ENCODE measurements at places on chromosomes 1 and 21.
A peak's percentile ranks its signal among the peaks of the same experiment; 100 is the strongest.

- no peak for DNase-seq
These were observed 73.8 kb downstream of the ERG start for GRCh38 chr21:38424305-38425019.

- peak; percentile 20 for DNase-seq
These were observed 170.5 kb downstream of the APP start for GRCh38 chr21:25999921-26000582.

DNA sequence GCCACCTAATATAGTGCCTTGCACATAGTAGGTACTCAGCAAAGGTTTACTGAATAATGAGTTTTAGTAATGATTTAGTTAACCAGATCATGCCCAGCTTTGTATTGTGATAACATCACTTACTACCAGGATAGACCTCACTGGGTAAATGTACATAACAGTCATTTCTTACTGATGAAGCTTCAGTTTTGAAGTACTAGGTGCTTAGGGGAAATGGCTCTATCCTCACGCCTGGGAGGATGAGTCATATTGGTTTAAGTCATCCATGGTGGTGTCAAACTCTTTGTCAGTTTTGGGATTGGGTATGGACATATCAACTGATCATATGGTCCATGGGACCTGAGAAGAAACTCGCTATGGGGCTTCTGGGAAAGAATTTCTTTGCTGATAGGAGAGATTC lies 90.6 kb upstream of the USP24 start:
- no peak for DNase-seq

DNA sequence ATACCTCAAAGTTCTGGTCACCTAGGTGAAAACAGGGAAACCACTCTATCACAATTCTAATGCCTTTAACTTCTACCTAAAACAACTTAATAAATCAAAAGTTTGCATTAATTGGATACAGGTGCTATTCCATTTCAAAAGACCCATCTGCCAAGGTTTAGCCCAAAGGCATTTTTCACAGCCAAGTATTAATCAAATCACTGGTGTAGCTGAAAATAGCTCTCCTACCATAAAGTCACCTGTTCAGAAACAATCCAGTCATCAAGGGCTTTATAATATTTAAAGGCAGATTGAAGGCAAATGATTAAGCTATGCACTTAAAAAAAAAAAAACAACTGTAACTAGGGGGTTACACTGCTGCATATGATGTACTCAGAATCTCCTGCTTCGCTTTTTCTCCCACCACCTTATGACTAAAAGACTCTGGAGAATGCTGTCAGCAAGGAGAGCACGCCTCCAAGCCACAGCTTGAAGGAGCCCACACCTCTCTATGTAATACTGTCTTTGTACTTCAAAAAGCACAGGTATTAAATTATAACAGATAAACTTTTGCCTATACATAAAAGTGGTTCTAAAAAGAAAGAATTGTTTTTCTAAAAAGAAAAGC lies 20.5 kb downstream of the KIAA0319L start:
- no peak for DNase-seq

GRCh38 chr1:233304489-233305102 lies 9.1 kb upstream of the PCNX2 start:
- DNase-seq, result no peak

- peak; percentile 72 for DNase-seq
These were observed 7.8 kb upstream of the CHI3L2 start for GRCh38 chr1:111219557-111220286.

GRCh38 chr1:27863538-27863915 lies 8.8 kb upstream of the THEMIS2 start:
- no peak for DNase-seq

- DNase-seq, result no peak
These were observed 17.2 kb upstream of the SYNC start for GRCh38 chr1:32719681-32720275.

DNA sequence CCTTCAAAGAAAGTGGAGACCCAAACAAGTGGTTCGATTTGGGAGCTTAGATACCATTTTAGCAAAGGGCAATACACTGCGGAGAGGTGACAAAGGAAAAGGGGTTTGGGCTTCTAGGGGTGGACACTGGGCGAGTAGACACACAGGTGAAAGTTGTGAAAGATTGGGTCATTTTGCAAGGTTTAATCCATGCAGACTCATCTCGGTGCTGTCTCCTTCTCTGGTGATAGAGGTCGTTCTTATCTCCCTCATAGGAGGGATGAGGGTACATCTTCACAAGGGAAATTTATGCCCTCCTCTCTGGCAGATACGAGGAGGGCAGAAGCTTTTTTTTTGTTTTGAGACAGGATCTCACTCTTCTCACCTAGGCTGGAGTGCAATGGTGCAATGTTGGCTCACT lies 6.4 kb upstream of the IGSF5 start:
- DNase-seq, result no peak

DNA sequence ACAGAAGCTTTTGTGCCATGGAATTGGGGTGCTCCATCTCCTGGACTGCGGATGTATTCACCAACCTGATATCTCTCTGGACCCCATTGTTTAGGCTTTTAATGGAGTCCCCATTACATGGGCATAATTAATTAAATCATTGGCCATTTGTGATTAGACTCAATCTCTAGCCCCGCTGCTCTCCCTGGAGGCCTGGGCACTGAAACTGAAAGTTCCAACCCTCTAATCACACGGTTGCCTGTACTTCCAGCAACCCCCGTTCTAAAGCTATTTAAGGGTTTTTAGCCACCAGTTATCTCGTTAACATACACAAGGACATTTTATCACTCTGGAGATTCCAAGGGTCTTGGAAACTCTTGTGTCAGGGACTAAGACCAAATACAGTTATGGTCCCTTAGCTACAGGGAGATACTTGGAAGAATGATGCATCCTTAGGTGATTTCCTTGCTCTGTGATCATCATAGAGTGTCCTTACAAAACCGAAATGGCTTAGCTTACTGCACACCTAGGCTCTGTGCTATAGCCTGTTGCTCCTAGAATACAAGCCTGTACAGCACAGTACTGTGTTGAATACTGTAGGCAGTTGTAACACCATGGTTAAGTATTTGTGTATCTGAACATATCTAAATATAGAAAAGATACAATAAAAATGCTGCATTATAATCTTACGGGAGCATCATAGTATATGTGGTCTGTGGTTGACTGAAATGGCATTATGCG lies 71.8 kb downstream of the VPS13D start:
- no peak for DNase-seq

DNA sequence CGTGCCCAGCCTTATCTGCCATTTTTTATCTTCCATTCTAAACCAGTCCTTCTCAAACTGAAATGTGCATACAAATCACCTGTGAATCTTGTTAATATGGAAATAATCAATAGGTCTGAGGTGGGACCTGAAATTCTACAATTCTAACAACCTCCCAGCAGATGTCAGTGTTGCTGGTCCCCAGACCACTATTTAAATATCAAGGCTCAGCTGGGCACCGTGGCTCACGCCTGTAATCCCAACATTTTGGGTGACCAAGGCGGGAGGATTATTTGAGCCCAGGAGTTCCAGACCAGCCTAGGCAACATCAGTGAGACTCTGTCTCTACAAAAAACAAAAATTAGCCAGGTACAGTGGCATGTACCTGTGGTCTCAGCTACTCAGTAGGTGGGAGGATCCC lies 4.1 kb downstream of the UQCRHL start:
- no peak for DNase-seq

Data from stimulated activated CD4-positive, alpha-beta T cell treated with anti-CD3 and anti-CD28 coated beads, Interleukin-2, amount 100 ng/mL, for 24 hours (primary cell).